ENCODE measurements at places on chromosomes 13 and 19.

DNA sequence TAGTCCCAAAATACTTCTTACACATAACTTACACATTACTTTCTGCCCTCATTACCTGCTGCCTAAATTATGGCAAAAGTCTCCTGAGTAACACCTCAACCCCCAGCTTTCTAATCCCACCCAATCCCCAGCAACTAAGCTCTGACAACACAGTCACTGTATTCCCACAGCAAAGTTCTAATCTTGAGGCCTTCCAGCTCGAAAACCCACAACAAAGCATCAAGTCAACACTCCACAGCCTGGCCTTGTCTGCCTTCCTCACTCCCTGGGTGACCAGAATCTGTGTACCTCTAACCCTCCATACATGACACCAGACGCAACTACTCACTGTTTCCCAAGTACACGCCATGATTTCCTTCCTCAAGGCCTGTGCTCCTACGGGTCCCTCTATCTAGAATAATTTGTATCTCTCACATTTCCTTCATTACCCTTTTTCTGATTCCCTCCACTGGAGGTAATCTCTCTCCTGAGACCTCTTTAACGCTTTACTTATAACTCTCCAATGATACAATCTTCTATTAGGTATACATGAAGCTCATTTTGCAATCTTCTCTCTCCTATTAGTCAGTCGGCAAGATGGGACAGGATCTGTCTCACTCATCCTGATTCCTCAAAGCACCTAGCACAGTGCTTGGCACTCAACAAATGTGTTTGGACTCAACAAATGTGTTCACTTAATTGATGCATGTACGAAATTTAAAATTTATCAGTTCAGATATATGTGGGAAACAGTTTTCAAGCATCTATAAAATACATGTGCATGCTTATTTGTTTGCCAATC lies 87.6 kb upstream of the DOCK9 start:
- DNase-seq: no peak

DNA sequence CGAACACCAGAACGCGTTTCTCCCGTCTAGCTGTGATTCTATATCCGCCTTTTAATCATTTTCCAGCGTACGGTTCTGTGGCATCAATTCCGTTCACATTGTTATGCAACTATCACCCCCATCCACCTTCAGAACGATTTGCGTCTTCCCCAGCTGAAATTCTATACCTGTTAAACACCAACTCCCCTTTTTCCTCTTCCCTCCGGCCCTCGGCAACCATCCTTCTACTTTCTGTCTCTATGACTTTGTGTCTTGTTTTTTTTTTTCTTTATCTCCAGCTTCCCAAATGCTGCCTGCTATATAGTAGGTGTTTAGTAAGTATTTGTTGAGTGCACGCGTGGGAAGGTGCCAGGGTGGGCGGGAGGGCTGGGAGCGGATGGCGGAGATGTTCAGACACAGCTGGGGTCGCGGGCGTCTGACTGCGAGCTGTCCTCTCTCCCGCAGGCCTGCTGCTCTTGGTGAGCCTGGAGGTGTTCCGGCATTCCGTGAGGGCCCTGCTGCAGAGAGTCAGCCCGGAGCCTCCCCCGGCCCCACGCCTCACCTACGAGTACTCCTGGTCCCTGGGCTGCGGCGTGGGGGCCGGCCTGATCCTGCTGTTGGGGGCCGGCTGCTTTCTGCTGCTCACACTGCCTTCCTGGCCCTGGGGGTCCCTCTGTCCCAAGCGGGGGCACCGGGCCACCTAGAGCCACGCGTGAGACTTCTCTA lies 20.2 kb downstream of the CACNG6 start:
- no peak for DNase-seq

- DNase-seq: no peak
These were observed 4.1 kb upstream of the TLE6 start for GRCh38 chr19:2973229-2973628.

GRCh38 chr19:16601378-16602052 lies 26.5 kb downstream of the MED26 start:
- no peak for DNase-seq

DNA sequence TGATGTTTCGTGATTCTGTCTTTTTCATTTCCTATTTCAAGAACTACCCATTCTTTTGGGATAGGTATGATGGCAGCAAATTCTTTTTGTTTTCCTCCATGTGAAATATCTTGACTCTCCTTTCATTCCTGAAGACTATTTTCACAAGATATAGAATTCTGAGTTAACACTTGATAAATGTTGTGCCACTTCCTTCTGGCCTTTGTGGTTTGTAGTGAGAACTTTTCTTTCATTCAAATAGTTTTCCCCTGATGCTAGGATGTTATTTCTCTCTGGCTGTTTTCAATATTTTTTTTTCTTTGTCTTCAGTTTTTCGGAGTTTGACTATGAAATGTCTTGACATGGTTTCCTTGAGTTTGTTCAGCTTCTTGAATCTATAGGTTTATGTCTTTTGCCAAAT lies 8.3 kb upstream of the TUBGCP3 start:
- DNase-seq: no peak

- no peak for DNase-seq
These were observed 20.1 kb upstream of the EBPL start for GRCh38 chr13:49711218-49711863.

DNA sequence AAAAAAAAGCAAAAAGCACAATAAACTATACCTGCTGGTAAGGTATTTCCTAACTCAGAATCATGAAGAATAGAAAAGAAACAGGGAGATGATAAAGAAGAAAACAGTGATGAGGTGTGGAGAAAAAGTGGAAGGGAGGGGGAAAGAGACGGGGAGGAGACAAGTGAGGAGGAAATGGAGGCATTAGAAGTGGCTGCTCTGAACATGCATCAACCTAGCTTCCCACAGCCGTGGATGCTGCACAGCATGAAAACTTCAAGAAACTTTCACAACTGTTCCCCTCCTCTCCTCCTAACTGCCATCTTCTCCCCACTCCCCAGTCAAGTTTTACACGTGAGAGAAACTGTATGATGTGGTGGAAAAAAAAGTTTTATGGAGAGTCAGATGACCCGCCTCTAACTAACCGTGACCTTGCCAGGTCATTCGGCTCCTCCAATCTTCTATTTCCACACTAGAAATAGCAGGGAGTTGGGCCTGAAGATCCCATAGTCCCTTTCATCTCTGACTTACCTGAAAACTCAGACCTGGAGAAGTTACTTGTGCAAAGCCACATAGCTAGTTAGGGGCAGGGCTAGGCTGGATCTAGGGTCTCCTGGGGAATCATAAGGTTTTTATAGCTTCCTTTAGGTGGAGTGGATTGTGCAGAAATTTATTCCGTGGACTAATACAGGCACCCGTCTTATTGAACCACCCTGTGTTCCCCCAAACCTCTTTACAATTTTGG lies 461.9 kb downstream of the KLF5 start:
- no peak for DNase-seq

- DNase-seq: no peak
These were observed 221.2 kb downstream of the DCLK1 start for GRCh38 chr13:35909837-35910540.

GRCh38 chr13:85910962-85911361 lies 111.7 kb upstream of the SLITRK6 start:
- DNase-seq: no peak

- no peak for DNase-seq
These were observed 309.2 kb downstream of the LIG4 start for GRCh38 chr13:107906131-107906530.

DNA sequence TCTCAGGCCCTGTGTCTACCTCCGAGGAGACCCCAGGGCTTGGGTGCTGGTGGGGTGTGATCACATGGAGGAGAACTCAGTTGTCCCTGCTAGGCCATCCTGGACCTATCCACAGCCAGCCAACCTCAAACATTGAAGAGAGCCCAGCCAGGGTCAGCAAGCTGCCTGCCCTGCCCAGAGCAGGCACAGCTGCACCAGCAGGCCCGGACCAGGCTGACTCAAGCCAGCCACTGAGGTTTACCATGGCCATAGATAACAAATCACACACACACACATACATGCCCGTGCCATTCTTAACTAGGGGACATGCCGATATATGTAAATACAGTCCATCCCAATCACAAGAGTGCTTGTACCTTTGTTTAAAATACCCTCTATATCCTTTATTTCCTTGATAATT lies 8.1 kb downstream of the ARHGEF7 start:
- no peak for DNase-seq

- DNase-seq: no peak
These were observed 35.6 kb downstream of the CCDC169 start for GRCh38 chr13:36261976-36262375.

- DNase-seq: no peak
These were observed 121.6 kb upstream of the SPATA13 start for GRCh38 chr13:24038841-24039330.

DNA sequence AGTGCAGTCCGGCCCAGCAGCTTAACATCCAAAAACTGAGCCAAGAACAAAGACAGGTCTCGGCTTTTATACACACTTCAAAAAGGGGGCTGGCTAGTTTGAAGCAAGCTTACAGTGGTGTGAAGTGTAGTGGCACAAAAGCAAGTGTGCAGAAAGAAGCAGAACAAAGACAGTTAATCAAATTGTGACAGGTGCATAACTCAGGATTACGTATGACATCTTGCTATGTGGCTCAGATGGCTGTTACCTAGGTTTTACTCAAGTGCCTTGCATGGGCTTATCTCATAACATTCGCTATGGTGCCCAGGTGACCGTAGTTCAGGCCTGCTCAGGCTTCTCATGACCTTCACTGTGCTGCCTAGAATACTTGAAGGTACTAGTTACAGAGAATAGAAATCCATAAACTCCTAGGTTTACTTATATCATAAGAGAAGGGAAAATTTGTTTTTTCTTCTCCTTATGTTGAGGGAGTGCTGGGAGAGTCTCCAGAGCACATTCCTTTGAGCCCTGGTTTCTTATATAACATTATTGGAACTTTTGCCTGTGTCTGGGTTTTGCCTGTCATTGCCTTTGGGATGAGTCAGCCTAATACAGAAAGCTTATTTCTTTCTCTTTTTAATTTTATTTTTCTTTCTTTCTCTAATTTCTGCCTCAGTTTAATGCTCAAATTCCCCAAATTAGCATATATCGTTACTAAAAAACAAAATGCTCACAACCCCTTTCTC lies 1629.1 kb upstream of the PCDH20 start:
- DNase-seq: no peak

DNA sequence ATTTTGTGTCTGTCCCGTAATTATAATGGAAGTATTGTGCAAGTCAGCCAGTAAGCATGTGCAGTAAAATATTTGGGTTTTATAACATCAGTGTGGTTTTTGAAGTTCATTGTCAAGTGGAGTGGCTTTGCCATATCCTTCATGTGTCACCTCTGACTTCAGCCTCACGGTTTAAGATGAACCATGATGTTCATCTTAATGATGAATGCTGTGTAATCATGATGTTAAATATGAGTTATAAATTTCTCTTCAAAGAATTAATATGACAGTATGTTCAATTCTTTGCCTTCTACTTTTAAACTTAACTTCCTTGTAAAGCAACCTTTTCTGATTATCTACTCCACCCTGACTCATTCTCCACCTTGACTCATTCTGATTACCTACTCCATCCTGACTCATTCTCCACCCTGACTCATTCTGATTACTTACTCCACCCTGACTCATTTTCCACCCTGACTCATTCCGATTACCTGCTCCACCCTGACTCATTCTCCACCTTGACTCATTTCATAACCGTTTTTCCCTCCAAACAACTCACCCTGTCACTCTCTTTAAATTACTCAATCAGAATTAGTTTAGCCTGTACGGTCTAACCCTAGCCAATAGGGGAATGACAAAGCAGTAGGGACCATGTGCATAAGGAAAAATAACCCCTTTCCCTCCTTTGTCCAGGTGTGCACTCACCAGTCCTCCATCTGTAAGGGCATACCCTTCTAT lies 50.3 kb upstream of the ANKRD10 start:
- DNase-seq: no peak

GRCh38 chr13:80860845-80861244 lies 519.9 kb upstream of the SPRY2 start:
- DNase-seq: no peak

- DNase-seq: no peak
These were observed 3.0 kb downstream of the PEG3 start for GRCh38 chr19:56837492-56838023.

DNA sequence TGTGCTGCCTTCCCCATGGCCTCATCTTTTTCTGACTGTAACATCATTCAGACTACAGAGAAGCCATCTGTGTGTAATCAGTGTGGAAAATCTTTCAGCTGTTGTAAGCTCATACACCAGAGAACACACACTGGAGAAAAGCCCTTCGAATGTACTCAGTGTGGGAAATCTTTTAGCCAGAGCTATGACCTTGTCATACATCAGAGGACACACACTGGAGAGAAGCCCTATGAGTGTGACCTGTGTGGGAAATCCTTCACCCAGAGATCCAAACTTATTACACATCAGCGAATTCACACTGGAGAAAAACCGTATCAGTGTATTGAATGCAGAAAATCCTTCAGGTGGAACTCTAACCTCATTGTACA lies 17.2 kb upstream of the ZNF8 start:
- DNase-seq: no peak

DNA sequence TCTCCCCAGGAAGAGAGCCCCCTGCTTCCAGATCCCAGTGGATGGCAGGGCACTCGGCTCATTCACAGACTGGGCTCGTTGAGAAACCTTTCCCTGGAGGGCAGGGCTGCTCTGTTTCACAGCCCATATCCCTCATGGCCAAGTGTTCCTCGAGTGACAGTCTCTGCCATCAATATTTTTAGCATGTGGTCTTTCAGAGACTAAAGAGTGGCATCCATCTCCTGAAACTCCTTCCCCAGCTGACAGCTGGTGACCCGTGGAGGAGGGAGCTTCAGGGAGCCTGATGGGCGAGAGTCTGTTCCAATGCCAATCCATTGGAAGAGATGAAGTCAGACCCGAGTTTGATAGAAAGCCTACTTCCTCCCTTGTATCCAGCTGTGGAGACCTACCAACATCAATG lies 30.7 kb upstream of the ALOX5AP start:
- no peak for DNase-seq

GRCh38 chr19:33530296-33530695 lies 8.7 kb upstream of the PEPD start:
- no peak for DNase-seq

- DNase-seq: no peak
These were observed 147.7 kb downstream of the DPF1 start for GRCh38 chr19:38076337-38076736.

Data from GM19239 (cell line).